DMS 273 treated with DMSO at 0.1 percent for 48 hours (cell line): ENCODE measurements at places on chromosomes 13 and 19.
A peak's percentile ranks its signal among the peaks of the same experiment; 100 is the strongest.

DNA sequence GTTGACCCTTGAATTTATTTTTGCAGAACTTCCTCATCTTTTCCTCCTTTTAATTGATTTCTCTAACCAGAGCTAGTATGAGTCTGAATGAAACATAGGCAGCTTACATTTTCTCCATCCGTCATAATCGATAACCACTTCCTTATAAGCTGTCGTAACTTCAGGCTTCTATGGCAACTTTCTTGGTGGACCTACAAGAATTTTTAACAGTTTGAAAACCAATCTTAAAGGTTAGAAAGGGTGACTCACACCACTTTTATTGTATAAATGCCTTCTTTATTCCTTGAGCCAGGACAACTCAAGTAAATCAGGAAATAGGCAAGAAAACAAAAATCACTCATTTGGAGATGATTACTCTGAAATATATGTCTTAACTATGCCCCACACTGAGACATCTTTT, 105.7 kb upstream of the KL start:
- no peak for DNase-seq

- DNase-seq: no peak
These were observed 499.7 kb downstream of the COG6 start for GRCh38 chr13:40155201-40155600.

GRCh38 chr19:6362027-6362350, 658 bp downstream of the CLPP start:
- DNase-seq: no peak

DNA sequence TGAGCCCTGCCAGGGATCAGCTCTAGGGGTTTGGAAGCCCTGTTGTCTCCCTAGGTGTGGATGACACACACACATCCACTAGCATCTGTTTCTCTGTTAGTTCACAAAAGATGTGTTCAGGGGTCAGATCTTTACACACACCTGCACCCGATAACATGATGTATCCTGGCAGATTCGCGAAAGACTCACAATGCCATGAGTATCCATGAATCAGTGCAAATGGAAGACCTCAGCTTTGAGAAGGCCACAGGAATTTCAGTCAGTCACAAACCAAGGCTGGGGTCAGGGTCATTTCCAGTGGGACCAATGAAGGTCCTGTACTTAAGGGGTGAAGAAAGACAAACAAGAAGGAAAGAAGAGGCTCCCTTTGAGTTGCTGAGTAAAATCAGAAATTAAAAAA, 898.2 kb downstream of the UQCRFS1 start:
- DNase-seq: no peak

GRCh38 chr19:50486823-50487515, 10.3 kb upstream of the GARIN5A start:
- peak; percentile 15 for DNase-seq

DNA sequence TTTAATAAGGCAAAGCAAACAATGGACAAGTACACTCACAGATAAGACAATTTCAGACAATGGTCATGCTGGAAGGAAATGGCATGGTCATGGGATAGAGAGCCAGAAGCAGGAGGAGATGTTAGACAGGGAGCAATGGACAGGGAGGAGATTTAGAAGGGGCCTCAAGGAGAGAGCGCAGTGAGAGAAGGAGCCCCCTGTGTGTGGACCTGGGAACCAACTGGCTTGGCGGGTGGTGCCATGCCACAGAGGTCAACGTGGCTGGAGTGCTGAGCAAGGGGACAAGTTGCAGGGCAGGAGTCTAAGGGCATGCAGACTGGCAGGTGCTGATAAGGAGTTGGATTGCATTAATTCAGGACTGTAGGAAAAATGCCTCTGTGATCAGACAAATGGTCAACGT, 75.3 kb upstream of the UQCRFS1 start:
- no peak for DNase-seq

DNA sequence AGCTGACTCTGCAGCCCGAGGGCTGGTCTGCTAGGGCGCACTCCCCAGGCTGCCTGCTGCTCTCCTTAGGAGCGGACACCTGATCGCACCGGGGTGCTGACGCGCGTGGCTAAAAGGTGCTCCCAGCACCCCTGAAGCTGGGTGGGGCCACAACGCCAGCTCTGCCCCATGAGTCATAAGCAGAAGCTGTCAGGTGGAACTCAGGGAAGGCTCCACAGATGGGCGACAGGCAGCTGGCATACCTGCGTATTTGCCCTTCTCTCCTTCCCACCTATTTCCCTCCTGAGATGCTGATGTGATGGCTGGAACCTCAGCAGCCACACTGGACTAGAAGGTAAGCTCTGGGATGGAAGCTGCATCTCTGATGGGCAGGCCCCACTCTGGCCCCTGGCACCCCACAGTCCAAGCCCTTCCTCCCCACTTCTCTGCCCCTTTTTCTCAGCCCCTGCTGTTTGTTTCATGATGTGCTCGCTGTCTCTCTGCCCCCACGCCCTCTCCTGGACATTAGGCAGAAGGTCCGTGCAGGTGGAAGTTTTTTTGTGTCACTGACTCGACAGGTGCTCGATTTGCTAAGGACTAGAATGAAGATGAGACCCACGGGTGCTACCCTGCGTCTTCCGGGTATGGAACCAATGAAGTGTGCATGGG, 30.3 kb upstream of the CACTIN start:
- DNase-seq: no peak

GRCh38 chr13:101640788-101641400, 188.4 kb downstream of the ITGBL1 start:
- no peak for DNase-seq

DNA sequence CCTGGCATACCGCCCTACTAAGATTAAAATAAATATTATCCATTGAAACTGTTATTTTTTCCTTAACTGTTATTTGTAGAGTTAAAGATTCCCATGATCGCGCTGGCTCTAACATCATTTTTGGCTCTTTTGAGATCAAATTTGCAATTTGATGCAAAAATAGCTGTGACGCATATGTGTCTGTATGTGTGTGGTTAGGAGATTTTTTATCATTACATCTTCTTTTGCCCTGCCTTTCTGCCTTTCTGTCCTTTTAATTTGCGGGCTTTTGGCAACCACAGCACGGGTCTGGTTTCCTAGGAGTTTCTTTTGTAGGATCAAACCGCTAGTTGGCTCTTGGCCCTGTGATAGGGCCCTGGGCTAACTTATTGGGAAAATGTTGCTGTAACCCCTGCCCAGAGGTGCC, 37.3 kb upstream of the ALOX5AP start:
- no peak for DNase-seq

DNA sequence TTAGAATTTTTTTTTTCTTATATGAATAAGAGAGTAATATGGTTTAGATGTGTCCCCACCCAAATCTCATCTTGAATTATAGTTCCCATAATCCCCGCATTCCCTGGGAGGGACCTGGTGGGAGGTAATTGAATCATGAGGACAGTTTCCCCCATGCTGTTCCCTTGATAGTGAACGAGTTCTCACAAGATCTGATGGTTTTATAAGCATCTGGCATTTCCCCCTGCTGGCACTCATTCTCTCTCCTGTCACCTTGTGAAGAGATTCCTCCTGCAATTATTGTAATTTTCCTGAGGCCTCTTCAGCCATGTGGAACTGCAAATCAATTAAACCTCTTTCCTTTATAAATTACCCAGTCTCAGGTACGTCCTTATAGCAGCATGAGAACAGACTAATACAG, 205.7 kb downstream of the MYO16 start:
- no peak for DNase-seq

- no peak for DNase-seq
These were observed 117.9 kb downstream of the RBM26 start for GRCh38 chr13:79287939-79288795.
